GM23338 (cell line): ENCODE measurements at places on chromosomes 5 and 9.

DNA sequence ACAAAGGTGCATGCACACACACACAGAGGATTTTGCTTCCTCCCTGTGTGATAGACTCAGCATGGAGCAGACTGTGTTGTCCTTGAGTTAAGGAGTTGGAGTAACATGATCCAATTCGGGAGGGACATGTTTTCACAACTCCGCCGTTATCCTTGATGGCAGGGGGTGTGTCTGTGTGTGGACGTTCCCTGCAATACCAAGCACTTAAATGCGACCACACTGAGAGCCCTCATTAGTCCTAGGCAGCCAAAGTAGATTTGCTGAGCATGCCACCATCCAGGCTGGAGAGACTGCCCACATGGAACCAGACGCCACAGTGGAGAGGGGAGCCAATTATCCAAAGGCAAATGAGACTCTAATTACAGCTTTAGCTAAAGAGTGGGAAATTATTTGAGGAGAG, 140.1 kb downstream of the DOCK2 start:
- H3K4me1 ChIP-seq: peaks cover 4% of the 10 kb centered on the region; the same call in 1 of the 2 replicates
- no peaks in the 10 kb centered on the region for H3K27me3 ChIP-seq
- no peak for DNase-seq
- H3K4me3 ChIP-seq: no peak overlapping the region

- H3K4me3 ChIP-seq: no peak overlapping the region
- DNase-seq: no peak
- peaks cover 8% of the 10 kb centered on the region; the same call in 1 of the 2 replicates for H3K36me3 ChIP-seq
- H3K4me1 ChIP-seq: peaks cover 1% of the 10 kb centered on the region; the same call in 1 of the 2 replicates
- H3K27me3 ChIP-seq: no peaks in the 10 kb centered on the region
- no peak overlapping the region for H3K27ac ChIP-seq
Measured at GRCh38 chr5:141434006-141434405, 3.7 kb downstream of the PCDHGA12 start.

GRCh38 chr5:174610968-174611367, 113.4 kb upstream of the MSX2 start:
- no peak for DNase-seq
- no peaks in the 10 kb centered on the region for H3K4me1 ChIP-seq
- no peaks in the 10 kb centered on the region for H3K27me3 ChIP-seq
- H3K4me3 ChIP-seq: no peak overlapping the region
- H3K27ac ChIP-seq: no peak overlapping the region
- no peaks in the 10 kb centered on the region for H3K36me3 ChIP-seq

GRCh38 chr5:179260324-179261070, 84.8 kb downstream of the ADAMTS2 start:
- H3K27me3 ChIP-seq: no peaks in the 10 kb centered on the region
- no peak overlapping the region for H3K27ac ChIP-seq
- no peaks in the 10 kb centered on the region for H3K4me1 ChIP-seq
- H3K4me3 ChIP-seq: no peak overlapping the region

DNA sequence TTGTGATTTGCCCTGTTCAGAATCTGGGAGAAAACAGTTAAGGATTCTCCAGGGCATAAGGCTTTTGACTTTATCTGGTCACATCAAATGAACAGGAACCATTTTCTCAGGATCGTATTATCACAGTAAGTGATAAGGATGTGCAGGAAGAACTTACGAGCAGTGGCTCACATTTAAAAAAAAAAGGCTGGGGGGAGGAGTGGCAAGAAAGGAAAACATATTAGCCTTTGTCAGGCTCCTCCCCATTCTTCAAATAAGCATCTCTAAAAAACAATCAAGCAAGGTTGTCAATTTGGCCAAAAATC, 234.3 kb upstream of the TMEM161B start:
- no peak overlapping the region for H3K4me3 ChIP-seq
- no peaks in the 10 kb centered on the region for H3K27me3 ChIP-seq
- no peaks in the 10 kb centered on the region for H3K36me3 ChIP-seq
- DNase-seq: no peak
- no peak overlapping the region for H3K27ac ChIP-seq
